ENCODE measurements at places on chromosomes 12 and 14.
A peak's percentile ranks its signal among the peaks of the same experiment; 100 is the strongest.

DNA sequence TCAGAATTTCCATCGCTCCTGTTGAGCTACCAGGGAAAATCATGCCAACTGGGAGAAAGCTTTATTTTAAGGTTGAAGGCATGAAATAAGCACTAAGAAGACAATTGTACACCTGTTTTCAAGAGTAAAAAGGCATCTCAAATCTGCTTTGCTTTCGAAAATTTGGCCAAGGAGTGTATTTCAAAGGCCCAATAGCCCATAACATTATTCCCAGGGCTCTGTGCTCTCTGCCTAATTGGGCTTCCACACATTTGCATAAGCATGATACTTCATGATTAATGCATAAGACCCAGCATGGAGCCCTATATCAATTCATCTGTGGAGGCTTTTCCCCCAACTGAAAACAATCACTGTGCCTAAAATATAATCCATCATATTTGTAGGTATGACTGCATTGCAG, 258.5 kb downstream of the NOVA1 start:
- DNase-seq = no peak

GRCh38 chr12:108638141-108638827, 4.6 kb upstream of the SELPLG start:
- DNase-seq = peak; percentile 76

GRCh38 chr12:43842259-43842658, 6.4 kb downstream of the TMEM117 start:
- no peak for DNase-seq

DNA sequence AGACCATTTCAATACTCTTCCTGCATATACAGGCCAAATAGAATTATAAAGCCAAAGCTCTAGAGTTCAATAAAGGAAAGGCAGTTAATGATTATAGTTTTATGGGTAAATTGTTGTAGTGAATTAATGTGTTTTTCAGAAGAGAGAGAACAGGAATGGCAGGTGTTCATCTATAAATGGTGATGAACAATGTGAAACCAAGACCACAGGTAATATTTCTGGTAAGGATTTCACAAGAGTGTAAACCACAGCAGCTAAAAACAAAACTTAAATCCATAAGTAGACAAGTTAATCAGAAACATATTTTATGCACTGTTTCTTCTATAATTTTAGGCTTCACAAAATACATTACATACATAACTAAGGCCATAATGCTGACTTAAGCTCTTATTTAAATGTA, 204.4 kb downstream of the SYT1 start:
- DNase-seq = no peak

DNA sequence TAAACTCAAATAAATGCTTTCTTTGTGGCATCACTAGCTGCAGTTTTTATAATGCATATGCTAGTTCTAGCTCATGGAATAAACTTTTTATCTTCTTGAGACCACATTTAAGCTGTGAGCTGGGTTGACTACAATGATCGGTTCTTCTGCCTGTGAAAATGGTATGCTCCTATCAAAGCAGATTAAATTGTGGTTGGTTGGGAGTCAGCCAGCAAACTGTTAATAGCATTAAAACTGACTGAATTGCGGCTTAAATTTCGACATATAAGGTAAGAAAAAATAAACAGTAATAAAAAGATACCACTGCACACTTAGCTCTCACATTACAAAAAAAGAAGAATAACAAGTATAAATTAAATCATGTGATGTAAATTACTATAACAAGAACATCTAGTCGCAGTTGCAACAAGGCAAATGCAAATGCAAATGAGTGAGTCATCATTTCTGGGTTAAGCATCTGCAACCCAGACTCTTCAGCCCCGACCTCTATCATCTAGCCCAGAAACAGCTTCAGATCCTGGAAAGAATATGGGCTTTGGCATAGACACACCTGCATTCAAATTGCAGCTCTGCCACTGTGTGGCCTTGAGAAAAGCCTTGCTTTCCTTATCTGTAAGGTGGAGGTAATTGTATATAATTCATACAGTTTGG, 19.8 kb upstream of the DHRS7 start:
- DNase-seq = no peak

- peak; percentile 95 for DNase-seq
Observed at GRCh38 chr12:116358893-116359761, 81.6 kb upstream of the MED13L start.
